ENCODE measurements at places on chromosomes 2 and 18.

- no peak for DNase-seq
These were observed 117.2 kb downstream of the LNPK start for GRCh38 chr2:175884697-175885393.

DNA sequence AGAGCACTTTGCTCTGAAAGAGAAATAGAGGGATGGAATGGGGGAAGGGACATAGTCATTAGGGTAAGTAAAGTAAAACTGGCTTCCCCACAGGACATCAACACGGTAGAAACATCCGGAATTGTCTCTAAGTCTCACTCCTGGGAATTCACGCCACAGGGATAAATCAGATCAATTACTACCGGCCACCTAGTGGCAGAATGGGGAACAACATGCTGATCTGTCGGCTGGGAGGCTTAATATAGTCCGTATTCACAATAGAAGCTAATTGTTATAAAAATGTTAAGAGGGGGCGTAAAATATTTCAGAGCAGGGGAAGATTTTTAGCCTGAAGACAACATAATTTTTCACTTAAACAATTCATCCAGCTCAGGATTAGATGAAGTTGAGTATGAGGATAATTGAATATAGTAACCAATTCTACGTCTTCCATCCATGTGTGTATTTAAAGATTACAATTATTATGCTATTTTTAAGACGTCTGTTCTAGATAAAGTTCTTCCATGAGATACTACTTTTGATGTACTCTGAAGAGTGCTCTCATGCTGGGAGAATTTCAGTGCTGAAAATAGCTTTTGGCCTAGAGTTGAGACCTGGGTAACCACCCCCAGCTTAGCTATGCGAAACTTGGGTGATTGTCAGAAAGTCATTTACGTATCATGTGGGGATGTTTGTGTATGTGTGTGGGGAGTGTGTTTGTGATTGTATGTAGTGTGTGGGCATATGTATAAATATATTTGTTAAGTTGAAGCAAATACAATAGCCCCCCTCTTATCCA, 65.7 kb downstream of the LRRTM1 start:
- no peak for DNase-seq

GRCh38 chr2:55856936-55857335, 66.6 kb downstream of the EFEMP1 start:
- DNase-seq: no peak

DNA sequence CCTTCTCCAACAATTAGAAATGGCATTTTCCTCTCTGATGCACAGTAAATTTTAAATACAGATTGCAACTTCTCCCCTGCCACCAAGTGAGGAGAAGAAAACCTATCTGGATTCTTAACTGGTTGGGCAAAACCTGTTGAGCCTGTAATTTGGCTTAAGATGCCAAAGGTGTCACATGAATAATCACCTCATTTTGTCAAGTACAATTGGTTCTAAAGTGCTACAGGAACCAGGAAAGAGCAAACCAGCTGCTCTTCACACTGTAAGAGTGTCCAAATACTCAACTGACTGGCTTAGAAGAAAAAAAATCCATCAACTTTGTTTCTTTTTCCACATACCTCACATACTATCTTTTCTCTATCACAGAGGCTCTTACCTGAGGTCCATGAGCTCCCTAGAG, 35.4 kb downstream of the NPC1 start:
- no peak for DNase-seq

DNA sequence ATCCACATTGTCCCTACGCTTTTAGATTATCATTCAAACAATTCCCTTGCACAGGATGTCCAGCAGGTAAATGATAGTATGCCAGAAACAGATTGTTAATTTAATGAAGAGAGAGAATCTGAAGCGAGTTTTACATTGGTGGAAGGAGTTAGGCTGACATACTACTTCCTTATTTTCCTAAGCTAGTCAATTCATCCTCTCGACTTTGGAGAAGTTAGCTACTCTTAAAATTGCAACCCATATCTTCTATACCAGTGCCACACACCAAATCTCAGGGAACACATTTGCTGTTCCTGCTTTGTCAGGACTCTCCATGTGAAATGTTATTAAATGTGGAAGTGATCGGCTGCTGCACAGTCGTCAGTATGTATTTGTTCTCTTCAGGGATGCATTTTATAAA, 249.2 kb downstream of the NAPG start:
- DNase-seq: no peak

GRCh38 chr2:9262671-9263171, 56.1 kb downstream of the ASAP2 start:
- no peak for DNase-seq

- no peak for DNase-seq
These were observed 49.9 kb downstream of the DHRS9 start for GRCh38 chr2:169119123-169119760.

GRCh38 chr2:193276069-193276468, 1081.3 kb upstream of the TMEFF2 start:
- DNase-seq: no peak

DNA sequence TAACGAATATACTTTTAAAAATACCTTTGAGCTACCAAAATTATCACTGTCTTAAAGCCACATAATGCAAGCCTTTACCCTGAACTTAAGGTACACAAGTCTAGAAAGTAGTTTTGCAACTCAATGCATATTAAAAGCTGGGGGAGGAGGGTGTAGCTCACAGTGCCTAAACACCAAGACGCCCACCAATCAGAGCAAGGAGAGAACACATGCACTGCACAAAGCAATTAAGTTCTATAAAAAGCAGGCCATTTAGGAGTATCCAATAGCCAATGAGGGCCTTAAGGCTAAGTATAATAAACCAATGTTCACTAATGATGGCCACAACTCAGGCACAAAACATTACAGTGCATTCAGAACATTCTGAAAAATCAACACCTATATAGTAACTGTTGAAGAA, 16.2 kb downstream of the TRIP12 start:
- no peak for DNase-seq

DNA sequence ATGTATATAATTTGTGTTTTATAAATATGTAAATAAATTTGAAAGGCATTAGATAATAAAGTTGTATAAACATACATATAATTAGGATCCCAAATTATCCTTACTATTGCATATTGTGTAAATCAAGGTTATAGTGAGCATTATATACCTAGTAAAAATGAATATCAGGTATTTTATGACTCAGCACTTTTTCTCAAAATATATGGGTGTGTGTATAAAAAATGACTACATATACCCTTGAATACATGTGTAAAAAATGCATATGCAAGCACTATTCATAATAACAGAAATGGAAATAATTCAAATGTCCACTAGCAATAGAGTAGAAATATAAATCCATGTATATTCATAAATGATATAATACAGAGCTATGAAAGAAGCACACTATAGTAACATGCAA, 870.9 kb upstream of the CNTNAP5 start:
- DNase-seq: no peak

Data from stimulated activated CD4-positive, alpha-beta T cell treated with anti-CD3 and anti-CD28 coated beads, TNF-alpha, amount 100 ng/mL, for 48 hours (primary cell).